SHP77 (cell line): ENCODE measurements at places on chromosomes 7 and 10.

DNA sequence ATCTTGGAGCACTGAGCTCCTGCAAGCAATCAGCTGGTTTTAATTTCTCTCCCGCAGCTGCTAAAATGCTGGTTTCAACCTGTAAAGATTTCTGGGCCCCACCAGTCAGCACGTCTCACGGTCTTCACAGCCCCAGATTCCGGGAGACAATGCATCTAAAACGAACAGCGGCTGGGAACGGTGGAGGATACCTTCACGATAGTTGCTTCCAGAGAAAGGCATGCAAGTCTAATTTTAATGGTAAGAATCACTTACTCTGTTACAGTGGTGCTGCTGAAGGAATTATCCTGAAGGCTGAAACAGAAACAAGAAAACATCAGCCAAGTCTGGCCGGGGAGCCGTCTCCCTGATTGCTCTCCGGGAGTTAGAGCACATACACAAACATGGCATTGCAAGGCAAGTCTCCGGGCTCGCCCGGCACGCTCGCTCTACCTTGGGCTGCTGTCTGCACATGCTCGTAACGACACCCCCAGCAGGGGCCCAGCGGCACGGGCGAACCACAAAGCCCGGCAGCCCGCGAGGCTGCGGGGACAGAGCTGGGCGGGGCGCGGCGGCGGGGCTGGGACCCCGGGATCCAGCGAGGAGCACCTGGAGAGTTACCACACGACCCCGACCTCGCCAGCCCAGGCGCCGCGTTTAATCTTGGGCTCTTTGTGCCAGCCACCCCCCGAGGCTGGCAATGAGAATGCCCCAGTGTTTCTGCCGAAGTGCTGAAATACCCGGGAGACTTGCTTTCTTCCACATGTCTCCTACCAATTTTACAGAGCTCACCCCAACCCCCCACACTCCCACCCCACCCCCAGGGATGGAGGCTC lies at the start of gene FAM13C:
Gene FAM13C (minus strand): TSS at position 406 of the 815 bp plus-strand sequence. CDS start 89 bp downstream, at position 317.
- peak; percentile 37 for DNase-seq

DNA sequence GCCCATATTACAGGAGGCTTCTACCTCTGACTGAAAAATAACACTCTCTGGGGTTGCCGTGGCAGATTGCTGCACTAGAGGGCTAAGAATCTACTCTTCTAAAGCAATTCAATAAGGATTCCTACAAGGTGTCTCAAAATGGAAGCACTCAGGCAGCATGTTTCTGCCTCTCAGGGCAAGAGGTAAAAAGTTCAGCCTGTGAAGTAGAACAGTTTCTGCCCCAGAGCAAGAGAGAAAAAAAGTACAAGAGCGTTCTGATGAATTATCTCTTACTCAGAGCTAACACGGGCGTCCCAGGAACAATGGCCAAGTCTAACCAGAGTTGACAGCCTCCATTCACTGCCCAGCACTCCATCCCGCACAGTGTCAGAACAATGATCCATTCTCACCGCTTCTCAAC lies 71.3 kb upstream of the TES start:
- no peak for DNase-seq

DNA sequence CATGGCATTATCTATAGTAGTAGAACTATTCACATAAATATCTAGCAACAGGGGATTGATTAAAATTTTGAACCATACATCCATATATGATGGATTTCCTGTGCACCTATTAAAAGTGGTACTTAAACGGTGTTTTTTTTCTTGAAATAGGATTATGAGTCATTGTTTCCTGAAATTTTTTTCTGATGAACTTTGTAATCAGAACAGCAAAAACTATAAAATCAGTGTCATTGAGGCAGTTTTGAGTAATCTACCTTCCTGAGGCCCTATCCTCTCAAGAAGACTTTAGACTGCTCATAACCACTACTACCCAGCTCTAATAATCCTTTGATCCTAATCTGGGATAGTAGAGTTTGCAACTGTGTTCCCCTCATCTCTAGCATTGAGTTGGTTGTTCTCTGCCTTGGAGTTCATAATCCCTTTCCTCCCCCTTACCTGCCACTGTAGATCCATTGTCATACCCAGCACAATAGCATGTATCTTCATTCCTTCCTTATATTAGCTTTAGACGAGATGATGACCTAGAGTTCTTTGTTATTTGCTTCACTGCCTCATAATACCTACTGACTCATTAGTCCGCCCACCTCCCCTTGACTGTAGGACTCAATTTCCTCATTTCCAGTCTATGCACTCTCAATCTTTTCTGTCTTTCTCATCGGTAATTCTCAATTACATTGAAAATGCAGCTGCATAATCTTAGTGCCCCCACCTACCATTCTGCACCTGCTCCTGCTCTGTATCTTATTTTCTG lies 133.4 kb downstream of the LRRC4 start:
- no peak for DNase-seq

- peak; percentile 24 for DNase-seq
These were observed 117.3 kb downstream of the SVIL start for GRCh38 chr10:29517352-29517923.
